Activated CD4-positive, alpha-beta T cell treated with anti-CD3 and anti-CD28 coated beads, Interleukin-2, Interleukin-4, amounts not matched to agents 100 ng/mL and 50 ng/mL, durations not matched to agents 16 hours and 8 hours (primary cell): ENCODE measurements at places on chromosomes 2 and 18.

GRCh38 chr18:10707294-10707693 lies 181.5 kb downstream of the NAPG start:
- no peak for DNase-seq

DNA sequence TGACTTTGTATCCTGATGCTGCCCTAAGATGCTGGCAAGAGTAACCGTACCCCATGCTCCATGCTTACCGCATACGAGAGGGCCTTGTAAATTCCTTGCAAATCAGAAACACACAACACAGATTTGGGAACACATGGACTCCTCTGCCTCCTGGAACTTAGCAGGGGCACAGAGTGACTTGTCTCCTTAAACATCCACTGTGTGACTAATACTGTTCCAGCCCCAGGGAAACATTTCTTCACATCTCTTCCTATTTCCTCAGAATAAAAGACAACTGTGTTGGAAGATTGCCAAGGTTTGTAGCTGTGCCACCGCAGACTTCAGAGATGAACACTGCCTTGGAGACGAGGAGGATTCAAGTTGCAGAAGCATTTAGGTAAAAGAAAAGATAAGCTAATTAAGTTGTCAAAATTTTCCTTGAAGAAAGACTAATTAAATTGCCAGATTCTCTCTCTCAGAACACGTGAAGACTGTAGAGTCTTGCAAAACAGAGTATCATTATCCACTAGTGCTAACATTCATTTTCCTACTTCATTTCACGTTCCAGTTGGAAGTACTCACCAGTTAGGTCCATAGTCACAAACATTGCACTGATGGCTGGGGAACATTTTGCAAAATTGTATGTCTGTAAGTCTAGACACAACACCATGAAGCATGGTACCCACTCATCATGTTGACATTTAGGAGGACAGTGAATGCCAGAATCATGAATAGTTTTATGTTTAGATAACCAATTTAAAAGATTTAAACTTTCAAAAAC lies 188.8 kb downstream of the TSN start:
- DNase-seq = no peak

DNA sequence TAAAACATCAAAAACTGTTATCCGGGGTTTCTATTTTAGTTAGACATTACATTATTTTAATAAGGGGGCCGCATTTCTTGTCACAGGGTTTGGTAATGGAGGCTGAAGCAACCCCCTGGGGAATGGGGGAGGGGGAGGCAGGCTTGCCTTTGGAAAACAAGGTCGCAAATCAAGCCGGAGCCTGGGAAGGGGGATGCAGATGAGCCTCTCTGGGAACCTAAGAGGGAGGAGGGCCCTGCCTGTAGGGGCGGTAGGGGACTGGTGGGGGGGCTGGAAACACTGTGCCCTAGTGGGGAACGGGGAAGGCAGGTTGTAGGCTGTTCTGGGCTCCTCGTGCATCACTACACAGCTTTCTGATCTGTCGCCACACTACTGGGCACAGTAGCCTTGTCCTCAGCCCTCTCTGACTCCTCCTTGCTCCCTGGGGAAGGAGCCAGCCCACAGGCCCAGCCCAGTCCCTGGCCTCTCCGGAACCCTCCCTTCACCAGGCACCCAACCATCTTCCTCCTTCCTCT lies 170.2 kb upstream of the SMAD2 start:
- no peak for DNase-seq

DNA sequence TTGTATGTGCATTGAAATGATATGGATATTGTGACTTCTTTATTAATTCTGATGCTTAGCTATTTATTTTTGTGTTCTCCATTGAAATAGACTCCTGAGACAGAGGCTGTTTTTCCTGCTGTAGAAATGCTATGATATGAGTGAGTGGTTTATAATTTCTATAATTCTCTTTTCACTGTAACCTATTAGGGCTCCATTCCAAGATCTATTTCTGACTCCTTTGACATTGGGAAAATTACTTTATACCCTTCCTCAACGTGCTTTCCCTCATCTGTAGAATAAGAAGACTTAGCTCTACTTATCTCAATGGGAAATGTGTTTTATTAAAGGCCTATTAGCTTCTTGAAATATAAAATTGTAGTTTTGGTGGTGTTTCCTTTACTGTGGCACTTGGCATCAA lies 144.5 kb upstream of the RPRM start:
- no peak for DNase-seq

DNA sequence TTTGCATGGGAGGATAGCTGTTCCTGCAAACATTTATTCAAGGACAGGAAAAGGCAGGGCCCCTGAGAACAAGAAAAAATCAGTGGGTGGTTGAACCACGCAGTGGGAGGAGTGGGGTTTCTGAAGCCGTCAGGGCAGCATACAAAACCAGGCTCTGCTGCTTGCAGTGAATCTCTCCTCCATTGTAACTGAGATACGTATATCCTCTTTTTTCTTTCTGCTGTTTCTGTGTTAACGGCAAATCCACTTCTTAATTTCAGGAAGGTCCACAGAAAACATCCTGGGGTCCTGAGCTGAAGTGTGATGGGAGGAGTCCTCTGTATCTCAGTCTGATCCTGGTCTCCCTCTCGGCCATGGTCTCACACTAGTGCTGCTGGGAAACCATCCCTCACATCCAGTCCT lies 27.2 kb upstream of the KCNF1 start:
- no peak for DNase-seq

- no peak for DNase-seq
Observed at GRCh38 chr2:206423147-206423546, 20.2 kb upstream of the ADAM23 start.

GRCh38 chr2:126859631-126860030 lies 39.1 kb upstream of the TEX51 start:
- no peak for DNase-seq

- DNase-seq = no peak
Observed at GRCh38 chr2:96271995-96272394, 6.0 kb downstream of the CIAO1 start.

DNA sequence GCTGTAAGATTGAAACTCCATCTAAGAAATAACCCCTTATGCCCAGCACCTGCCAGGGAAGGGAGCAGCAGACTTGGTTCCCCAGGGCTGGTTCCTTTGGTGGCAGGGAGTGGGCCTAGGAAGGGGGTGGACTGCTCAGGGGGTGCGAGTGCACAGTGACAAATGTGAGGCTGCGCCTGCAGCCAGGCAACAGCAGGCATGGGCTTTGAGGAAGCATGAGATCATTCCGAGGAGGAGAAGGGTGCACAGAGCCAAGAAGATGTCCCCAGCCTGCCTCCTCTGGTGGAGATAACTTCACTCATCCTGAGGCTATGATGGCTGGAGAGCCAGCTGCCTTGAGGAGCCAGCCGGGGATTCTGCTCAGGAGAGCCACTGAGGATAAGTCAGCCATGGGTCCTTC lies 158.0 kb downstream of the CAPN13 start:
- DNase-seq = no peak
